Cardiac muscle cell (in vitro differentiated cells and primary cell): ENCODE measurements at places on chromosomes 3 and 15. TPM values are rescaled to one million over a fixed set of nuclear protein-coding genes. Genes with fewer than 3 reads are reported as not detected.

KIF15 gene
- 1.4 and 6.4 TPM in 2 replicates for total RNA-seq

TIGIT gene
- not detected in 2 replicates for total RNA-seq

ZDHHC23 gene
- total RNA-seq, result 8.7 and 9.1 TPM in 2 replicates

SPESP1 gene
- total RNA-seq, result not detected in 2 replicates

CPN2 gene
- 0.36 and 0.56 TPM in 2 replicates for total RNA-seq

RASL12 gene
- 7.0 and 38.2 TPM in 2 replicates for total RNA-seq

ANKRD34C gene
- not detected in 2 replicates for total RNA-seq

MESP1 gene
- 1.9 and 5.3 TPM in 2 replicates for total RNA-seq

CHRD gene
- total RNA-seq, result 16.0 and 33.0 TPM in 2 replicates

DPPA2 gene
- not detected in 2 replicates for total RNA-seq
